ENCODE measurements at places on chromosomes 5 and 9. TPM values are rescaled to one million over a fixed set of nuclear protein-coding genes. Genes with fewer than 3 reads are reported as not detected.

TRIM36 gene
- 0.17 TPM for total RNA-seq

FAM221B gene
- total RNA-seq, result not detected

DNA sequence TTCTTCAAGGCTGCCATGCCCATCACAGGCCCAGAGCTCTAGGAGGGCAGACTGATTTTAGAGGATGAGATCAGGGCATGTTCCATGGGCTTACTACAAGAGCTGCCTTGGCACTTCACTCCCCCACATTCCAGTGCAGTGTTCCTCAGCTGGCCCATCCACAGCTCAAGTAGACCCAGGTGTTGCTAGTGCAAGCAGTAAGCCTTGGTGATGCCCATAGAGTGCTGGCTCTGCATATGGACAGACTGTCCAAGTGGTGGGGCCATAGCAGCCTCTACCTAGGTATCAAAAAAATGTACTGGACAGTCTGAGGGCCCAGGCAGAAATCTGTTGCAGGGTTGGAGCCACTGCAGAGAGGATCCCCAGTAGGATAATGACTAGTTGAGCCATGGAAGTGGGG lies 366.6 kb downstream of the FGF10 start:
- DNase-seq, result no peak

DNA sequence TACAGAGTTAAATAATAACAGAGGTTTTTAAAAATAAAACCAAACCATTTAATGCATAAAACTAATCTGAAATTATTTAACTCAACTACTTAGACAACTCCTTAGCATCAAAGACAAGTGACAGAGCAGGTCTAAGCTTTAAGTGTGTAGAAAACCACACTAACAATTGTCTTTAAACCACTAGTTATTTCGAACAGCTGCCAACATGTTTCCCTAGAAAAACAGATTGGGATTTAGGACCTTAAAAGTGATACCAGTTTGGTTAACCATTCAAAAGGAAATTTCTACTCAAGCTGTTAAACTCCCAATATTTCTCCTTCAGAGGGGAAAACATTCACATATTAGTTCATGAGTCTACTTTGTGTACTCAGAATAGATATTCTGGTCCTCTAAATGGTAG lies 208.7 kb downstream of the BNC2 start:
- no peak for DNase-seq

DNA sequence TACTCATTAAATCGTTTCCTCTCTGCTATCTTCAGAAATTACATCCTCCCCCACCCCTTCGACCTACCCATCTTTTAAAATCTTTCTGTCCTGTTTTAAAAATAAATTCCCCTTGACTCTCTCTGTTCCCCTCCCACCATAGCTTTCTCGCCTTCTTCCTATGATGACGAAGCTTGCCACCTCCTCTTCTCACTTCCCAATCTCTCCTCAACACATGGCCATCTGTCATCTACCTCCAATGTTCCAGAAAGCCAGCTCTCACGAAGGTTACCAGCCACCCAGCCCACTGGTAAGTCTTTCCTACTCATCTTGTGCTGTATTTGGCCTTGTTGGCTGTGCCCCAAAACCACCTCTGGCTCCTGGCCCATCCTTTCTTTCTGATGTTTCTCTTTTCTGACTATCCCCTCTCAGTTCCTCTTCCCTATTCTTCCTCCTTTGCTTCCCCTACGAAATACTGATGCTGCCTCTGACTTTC lies 346.3 kb downstream of the ENC1 start:
- DNase-seq, result no peak

- peak; percentile 24 for DNase-seq
Observed at GRCh38 chr5:1443991-1444360, 1.3 kb downstream of the SLC6A3 start.
